ENCODE measurements at places on chromosomes 2 and 18. TPM values are rescaled to one million over a fixed set of nuclear protein-coding genes. Genes with fewer than 3 reads are reported as not detected.

GRCh38 chr2:10385501-10385900, 62.6 kb downstream of the ODC1 start:
- no peak overlapping the region for H3K4me3 ChIP-seq
- H3K27ac ChIP-seq = no peak overlapping the region
- H3K27me3 ChIP-seq = no peaks in the 10 kb centered on the region

- no peaks in the 10 kb centered on the region for H3K27me3 ChIP-seq
- no peak overlapping the region for H3K4me3 ChIP-seq
- H3K4me1 ChIP-seq = peaks cover 33% of the 10 kb centered on the region
- no peaks in the 10 kb centered on the region for H3K36me3 ChIP-seq
- DNase-seq = peak; percentile 88
These were observed 166.1 kb downstream of the CLIP4 start for GRCh38 chr2:29281086-29281915.

GRCh38 chr2:187874786-187875185, 320.6 kb upstream of the TFPI start:
- H3K27ac ChIP-seq = no peak overlapping the region
- H3K4me3 ChIP-seq = no peak overlapping the region
- H3K36me3 ChIP-seq = no peaks in the 10 kb centered on the region
- H3K4me1 ChIP-seq = no peaks in the 10 kb centered on the region

- no peak overlapping the region for H3K27ac ChIP-seq
- DNase-seq = peak; percentile 80
- H3K4me3 ChIP-seq = peak overlapping the region; percentile 65
- no peaks in the 10 kb centered on the region for H3K27me3 ChIP-seq
- peaks cover 5% of the 10 kb centered on the region for H3K36me3 ChIP-seq
These were observed 847 bp downstream of the SERPINE2 start for GRCh38 chr2:224038049-224038829.

DNA sequence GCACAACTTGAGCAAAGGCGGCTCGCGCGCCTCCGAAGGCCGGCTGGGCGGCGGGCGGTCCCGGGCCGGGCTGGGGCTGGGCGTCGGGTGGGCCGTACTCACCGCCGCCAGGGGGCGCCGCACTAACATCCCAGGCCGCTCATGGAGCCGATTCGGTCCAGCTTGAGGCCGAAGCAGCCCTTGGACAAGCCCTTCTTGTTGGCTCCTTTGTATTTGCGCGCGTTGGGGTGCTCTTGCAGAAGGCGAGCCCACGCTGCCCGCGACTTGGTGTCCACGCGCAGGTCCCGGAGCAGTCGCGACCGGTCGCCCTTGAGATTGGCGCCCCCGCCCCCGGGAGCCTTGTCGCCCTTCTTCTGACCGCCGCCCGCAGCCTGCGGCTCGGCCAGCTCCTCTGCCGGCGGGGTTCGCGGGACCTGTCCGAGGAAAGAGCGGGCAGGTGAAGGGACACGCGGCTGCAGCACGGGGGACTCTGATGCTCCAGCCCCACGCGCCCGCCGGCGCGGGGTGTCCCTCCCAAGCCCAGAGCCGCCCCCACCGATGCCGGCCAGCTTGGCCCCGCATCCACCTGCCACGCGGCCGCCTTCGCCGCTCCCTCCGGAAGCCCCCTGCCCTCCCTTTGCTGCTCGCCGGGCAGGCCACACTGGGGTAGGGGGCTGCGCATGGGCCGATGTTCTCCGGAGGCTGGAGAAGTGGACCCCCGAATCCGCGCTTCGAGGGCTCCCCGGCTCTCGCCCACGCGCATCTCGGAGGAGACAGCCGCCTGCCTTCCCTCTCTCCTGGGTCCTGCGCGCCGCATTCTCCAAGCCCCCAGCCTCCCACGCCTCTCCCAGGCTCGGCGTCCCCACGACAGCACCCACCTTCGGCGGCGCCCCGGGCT, 655 bp downstream of the NPPC start:
- peaks cover 40% of the 10 kb centered on the region for H3K27me3 ChIP-seq
- H3K27ac ChIP-seq = no peak overlapping the region
- DNase-seq = peak; percentile 66
- H3K4me1 ChIP-seq = peaks cover 57% of the 10 kb centered on the region
- H3K36me3 ChIP-seq = peaks cover 8% of the 10 kb centered on the region

GRCh38 chr2:22626621-22627020, 758.4 kb upstream of the KLHL29 start:
- H3K36me3 ChIP-seq = no peaks in the 10 kb centered on the region
- no peak overlapping the region for H3K4me3 ChIP-seq
- no peak for DNase-seq
- no peaks in the 10 kb centered on the region for H3K27me3 ChIP-seq
- no peak overlapping the region for H3K27ac ChIP-seq

GRCh38 chr2:71243634-71244301, 16.9 kb upstream of the PAIP2B start:
- no peak overlapping the region for H3K27ac ChIP-seq
- H3K4me3 ChIP-seq = no peak overlapping the region
- DNase-seq = peak; percentile 12
- no peaks in the 10 kb centered on the region for H3K4me1 ChIP-seq
- no peaks in the 10 kb centered on the region for H3K27me3 ChIP-seq

Gene EFR3B
- 40.9 TPM for total RNA-seq

Gene FARSB
- 16.2 TPM for total RNA-seq

DNA sequence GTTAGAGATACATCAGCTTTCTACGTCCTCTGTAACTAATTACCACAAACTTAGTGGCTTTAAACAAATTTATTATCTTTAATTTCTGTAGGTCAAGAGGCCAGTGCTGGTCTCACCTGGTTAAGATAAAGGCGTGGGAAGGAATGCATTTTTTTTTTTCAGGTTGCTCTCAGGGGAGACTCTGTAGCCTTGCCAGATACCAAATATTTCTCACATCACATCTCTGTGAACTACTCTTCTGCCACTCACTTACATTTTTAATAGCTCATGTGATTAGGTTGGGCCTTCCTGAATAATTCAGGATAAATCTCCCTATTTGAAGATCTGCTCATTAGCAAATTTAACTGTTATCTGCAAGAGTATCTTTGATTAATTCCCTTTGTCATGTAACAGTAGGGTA, 214.6 kb downstream of the CBLN2 start:
- H3K4me3 ChIP-seq = no peak overlapping the region
- H3K27me3 ChIP-seq = no peaks in the 10 kb centered on the region
- no peak for DNase-seq
- no peaks in the 10 kb centered on the region for H3K36me3 ChIP-seq

DNA sequence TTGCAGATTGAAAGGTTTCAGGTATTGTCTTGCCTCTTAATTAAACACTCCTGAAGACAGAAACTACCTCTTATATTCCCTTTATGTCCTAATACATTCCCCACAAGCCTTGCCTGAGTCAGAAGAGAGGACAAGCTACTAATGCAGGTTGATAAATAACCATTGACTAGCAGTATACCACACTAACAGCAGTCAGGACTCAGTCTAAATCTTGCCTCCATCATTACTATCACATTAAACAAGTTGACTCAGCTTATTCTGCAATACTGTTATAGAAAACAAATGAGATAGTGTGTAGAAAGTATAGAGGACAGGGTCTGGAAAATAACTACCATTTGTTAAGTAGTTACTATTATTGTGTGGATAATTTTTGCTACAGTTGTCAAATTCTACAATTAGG, 63.8 kb downstream of the TTC21B start:
- H3K27ac ChIP-seq = peak overlapping the region; percentile 17
- H3K4me1 ChIP-seq = no peaks in the 10 kb centered on the region
- peaks cover 6% of the 10 kb centered on the region for H3K36me3 ChIP-seq
- no peak for DNase-seq

GRCh38 chr2:45823723-45824206, 172.3 kb downstream of the PRKCE start:
- H3K4me1 ChIP-seq = peaks cover 37% of the 10 kb centered on the region
- H3K4me3 ChIP-seq = no peak overlapping the region
- H3K27me3 ChIP-seq = no peaks in the 10 kb centered on the region
- H3K36me3 ChIP-seq = no peaks in the 10 kb centered on the region
- no peak for DNase-seq

Gene TSHZ1
- 17.1 TPM for total RNA-seq

DNA sequence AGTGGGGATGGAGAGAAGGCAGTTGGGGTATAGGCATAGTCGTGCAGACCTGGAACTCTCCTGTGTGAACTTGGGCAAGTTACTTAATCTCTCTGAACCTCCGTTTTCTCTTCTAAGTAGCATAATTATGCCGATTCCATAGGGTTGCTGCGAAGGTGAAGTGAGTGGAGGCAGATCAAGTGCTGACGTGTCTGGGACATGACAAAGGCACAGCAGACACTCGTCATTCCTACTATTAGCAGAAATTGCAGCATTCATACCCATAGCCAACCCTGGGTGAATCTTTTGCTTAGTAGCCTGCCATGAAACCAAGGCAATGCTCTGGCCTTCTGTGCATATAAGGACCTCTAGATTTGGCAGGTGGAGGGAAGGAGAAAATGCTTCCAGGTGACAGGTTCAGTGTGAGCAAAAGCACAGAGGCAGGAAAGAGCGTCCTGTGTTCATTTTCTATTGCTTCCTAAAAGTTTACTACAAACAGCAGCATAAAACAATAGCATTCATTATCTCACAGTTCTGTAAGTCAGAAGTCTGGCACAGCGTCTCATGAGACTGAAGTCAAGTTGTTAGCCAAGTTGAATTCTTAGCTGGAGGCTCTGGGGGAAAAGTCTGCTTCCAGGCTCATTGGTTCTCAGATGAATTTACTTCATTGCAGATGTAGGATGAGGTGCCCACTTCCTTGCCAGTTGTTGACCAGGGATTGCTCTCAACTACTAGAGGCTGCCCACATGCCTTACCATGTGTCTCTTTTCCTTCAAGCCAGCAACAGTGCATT, 77.8 kb downstream of the CTIF start:
- no peak overlapping the region for H3K27ac ChIP-seq
- H3K4me3 ChIP-seq = no peak overlapping the region
- peaks cover 37% of the 10 kb centered on the region for H3K36me3 ChIP-seq
- H3K27me3 ChIP-seq = no peaks in the 10 kb centered on the region
- H3K4me1 ChIP-seq = peaks cover 51% of the 10 kb centered on the region

Gene DOK6
- total RNA-seq = 26.5 TPM

Gene HRH4
- total RNA-seq = 0.20 TPM

DNA sequence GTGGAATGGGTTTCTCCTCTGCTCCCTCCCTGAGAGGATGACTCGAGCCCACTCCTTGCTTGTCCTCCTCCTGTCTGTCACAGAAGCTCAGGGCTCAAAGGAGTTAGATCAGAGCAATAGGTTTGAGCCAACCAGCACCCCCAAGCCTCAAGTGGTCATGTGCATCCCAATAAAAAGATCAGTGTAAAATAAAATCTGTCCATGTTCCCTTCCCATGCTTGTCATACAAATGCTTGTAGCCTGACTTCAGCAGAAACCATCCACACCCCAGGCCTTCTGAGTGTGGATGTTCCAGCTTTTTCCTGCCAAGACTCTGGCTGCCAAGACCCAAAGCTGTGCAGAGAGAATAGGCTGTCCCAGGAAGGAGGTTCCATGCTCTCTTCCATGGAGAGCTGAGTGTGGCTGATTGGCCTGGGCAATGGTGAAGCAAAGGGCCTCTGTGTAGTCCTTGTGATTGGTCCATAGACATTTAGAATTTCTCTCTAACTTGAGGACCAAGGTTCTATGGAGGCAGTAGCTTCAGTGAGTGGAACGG, 67.4 kb downstream of the GYPC start:
- no peak for DNase-seq
- no peak overlapping the region for H3K27ac ChIP-seq
- H3K4me3 ChIP-seq = no peak overlapping the region
- H3K27me3 ChIP-seq = no peaks in the 10 kb centered on the region
- peaks cover 5% of the 10 kb centered on the region for H3K4me1 ChIP-seq

Gene CDH19
- 10.9 TPM for total RNA-seq

DNA sequence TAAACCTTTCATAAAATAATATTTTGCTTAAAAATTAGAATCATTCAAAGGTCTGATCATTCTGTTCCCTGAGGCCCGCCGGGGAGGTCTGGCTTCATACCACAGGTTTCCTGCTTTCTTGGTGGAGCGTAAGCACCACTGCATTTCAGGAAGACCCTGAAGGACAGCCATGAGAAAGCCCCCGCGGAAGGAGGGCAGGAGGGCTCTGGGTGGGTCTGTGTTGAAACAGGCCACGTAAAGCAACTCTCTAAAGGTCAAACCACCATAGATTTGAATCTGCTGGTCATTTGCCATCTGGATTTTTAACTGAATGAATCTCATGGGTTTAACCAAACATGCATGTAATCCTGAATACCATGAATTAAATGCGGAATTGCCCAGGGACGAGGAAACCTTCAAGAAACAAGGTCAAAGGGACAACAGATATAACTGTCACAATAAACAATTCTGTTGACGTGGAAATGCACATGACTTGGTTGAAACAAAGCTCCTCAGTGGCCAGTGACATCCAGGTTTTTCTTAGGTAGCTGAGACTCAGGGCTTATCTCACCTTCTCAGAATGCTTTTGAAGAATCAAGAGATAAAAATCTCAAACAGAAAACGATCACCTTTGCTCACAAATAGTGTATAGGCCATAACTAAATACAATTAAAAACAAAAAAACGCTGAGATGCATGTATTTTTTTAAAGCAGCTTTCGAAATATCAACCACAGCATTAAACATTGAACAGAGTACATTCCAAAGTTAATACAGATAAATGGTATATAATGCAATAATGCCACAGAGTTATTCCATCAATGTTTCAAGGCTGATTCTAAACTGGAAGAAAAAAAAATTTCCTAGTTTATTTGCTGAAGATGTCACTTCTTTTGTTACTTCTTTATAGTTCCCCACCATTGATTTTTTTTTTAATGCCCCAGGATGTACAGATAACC, 193.2 kb downstream of the BCL2 start:
- H3K4me1 ChIP-seq = peaks cover 14% of the 10 kb centered on the region
- H3K4me3 ChIP-seq = no peak overlapping the region
- peaks cover 5% of the 10 kb centered on the region for H3K36me3 ChIP-seq
- H3K27me3 ChIP-seq = no peaks in the 10 kb centered on the region
- no peak for DNase-seq
- H3K27ac ChIP-seq = no peak overlapping the region

GRCh38 chr2:211864328-211864727, 674.3 kb downstream of the ERBB4 start:
- H3K27me3 ChIP-seq = no peaks in the 10 kb centered on the region
- no peaks in the 10 kb centered on the region for H3K4me1 ChIP-seq
- no peaks in the 10 kb centered on the region for H3K36me3 ChIP-seq
- H3K27ac ChIP-seq = no peak overlapping the region

Gene CFAP53
- total RNA-seq = 4.8 TPM

- no peaks in the 10 kb centered on the region for H3K27me3 ChIP-seq
- no peak overlapping the region for H3K27ac ChIP-seq
- no peak overlapping the region for H3K4me3 ChIP-seq
- H3K4me1 ChIP-seq = no peaks in the 10 kb centered on the region
- H3K36me3 ChIP-seq = no peaks in the 10 kb centered on the region
- no peak for DNase-seq
These were observed 143.9 kb downstream of the LTBP1 start for GRCh38 chr2:33090553-33091134.
